Stimulated activated CD4-positive, alpha-beta T cell treated with anti-CD3 and anti-CD28 coated beads, Interleukin-2, amount 100 ng/mL, for 48 hours (primary cell): ENCODE measurements at places on chromosomes 7 and 10.

DNA sequence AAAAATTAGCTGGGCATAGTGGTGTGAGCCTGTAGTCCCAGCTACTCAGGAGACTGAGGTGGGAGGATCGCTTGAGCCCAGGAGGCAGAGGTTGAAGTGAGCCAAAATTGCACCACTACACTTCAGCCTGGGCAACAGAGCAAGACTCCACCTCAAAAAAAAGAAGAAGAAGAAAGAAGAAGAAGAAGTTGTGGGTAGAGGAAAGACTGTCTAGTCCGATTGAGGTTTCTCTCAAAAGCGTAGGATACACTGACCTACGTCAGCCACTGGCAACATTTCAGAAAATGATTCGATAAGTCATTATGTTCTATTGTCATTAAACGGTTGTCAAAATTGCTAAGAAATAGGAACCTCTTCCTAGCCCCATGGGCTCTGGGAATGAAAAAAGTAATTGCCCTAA, 22.3 kb upstream of the RHBDD2 start:
- no peak for DNase-seq

DNA sequence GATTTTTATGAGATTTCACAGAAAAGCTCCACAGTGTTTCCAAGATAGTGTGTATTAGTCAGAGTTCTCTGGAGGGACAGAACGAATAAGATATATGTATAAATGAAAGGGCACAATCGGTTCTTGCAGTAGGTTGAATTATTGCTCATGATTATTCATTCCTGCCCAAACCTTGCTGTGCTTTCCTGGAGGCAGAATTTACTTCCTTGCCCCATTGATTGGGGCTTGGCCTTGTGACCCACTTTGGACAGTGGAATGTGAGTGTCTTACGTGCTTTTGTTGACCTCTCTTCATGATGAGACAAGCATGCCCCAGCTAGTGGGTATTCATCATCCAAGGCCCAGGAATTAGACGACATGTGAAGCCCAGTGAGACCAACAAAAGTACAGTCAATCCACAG, 53.0 kb upstream of the ABCB5 start:
- no peak for DNase-seq

DNA sequence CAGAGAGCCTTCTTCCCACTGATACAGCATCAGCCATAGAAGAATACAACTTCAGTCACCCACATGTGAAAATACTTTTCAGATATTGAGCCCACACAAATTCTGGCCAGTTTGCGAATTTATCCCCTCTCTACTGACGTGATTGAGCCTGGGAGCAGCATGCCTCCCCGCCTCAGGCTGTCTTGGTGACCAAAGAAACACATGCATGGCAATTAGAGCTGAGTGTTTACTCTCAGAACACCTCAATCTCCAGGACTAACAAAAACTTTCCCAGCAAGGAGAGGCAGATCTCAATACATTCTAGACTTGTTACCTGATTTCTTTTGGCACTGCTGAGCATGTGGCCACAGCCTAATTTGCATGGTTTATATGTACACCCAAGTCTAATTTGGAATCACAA, 122.5 kb downstream of the TMEM26 start:
- no peak for DNase-seq

DNA sequence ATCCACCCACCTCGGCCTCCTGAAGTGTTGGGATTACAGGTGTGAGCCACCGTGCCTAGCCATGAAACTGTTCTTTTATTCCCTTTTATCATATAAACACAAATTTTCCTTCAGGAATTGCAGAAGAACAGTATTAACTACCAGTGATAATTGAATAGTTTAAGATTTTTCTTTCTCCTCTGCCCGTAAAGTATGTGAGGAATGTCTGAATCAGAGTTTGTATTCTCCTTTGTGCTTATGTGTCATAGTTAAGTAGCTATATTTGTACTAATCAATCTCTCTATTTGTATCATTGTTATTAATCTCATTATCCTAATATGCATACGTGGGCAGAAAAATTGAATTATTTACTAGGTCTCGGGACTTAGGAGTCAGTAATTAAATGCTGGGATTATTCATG, 83.6 kb downstream of the ZNF277 start:
- DNase-seq: no peak

GRCh38 chr10:110870823-110871297, 868 bp upstream of the PDCD4 start:
- no peak for DNase-seq

- peak; percentile 5 for DNase-seq
Measured at GRCh38 chr7:135710417-135711138, 17.4 kb downstream of the SLC13A4 start.

GRCh38 chr10:133097961-133098360, 10.2 kb downstream of the ADGRA1 start:
- DNase-seq: no peak

GRCh38 chr10:110137142-110137545, 70.3 kb upstream of the MXI1 start:
- DNase-seq: no peak

DNA sequence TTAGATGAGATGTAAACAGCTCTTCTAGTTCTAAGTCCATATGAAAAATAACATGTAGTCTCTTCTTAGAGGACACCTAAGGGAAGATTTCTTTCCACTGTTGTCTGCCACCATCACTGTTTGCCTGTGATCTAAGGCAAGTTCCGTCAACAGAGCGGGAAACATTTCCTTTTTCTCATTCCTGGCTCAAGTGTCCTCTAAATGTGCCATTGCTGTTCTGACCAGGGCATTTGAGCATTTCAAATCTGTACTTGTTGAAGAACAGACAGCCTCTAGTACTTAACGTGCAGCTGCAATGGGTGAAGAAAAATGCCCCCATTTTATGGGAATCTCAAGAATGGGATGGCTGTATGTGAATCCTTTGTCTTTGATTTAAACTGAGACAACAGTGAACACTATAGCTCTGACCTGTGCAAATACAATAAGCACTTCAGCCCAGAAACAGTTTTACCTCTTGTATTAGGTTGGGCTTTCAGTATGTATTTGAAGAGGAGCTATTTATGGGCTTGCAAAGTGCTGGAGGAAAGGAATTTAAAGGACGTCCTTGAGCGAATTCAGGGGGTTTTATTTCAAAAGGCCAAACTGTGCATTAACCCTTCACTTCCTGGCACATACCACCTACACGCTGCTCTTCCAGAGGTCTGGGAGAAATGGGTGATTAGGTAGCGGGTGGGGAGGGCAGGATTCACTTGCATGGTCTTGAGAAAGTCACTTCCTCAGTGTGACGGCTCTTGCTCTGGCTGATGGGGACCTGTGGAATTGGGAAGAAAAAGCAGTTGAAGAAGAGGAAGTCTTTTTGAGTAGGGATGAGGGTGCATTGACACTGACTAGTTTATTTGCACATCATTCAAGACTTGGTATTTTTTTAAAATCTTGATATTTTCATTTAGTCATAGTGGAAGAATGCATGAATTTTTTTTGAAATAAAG, 66.1 kb downstream of the THNSL1 start:
- DNase-seq: no peak

- DNase-seq: no peak
Measured at GRCh38 chr10:14945108-14945507, 8.8 kb downstream of the DCLRE1C start.

GRCh38 chr10:78377356-78377755, 343.7 kb downstream of the RPS24 start:
- no peak for DNase-seq

- no peak for DNase-seq
Measured at GRCh38 chr7:7766671-7767070, 48.3 kb upstream of the RPA3 start.

- no peak for DNase-seq
Measured at GRCh38 chr10:16856567-16856966, 39.3 kb upstream of the RSU1 start.

- DNase-seq: no peak
Measured at GRCh38 chr7:16080131-16080530, 341.2 kb downstream of the CRPPA start.

GRCh38 chr7:22569586-22570321, 69.8 kb upstream of the STEAP1B start:
- no peak for DNase-seq

- no peak for DNase-seq
Measured at GRCh38 chr10:614790-615582, 74.5 kb downstream of the DIP2C start.

DNA sequence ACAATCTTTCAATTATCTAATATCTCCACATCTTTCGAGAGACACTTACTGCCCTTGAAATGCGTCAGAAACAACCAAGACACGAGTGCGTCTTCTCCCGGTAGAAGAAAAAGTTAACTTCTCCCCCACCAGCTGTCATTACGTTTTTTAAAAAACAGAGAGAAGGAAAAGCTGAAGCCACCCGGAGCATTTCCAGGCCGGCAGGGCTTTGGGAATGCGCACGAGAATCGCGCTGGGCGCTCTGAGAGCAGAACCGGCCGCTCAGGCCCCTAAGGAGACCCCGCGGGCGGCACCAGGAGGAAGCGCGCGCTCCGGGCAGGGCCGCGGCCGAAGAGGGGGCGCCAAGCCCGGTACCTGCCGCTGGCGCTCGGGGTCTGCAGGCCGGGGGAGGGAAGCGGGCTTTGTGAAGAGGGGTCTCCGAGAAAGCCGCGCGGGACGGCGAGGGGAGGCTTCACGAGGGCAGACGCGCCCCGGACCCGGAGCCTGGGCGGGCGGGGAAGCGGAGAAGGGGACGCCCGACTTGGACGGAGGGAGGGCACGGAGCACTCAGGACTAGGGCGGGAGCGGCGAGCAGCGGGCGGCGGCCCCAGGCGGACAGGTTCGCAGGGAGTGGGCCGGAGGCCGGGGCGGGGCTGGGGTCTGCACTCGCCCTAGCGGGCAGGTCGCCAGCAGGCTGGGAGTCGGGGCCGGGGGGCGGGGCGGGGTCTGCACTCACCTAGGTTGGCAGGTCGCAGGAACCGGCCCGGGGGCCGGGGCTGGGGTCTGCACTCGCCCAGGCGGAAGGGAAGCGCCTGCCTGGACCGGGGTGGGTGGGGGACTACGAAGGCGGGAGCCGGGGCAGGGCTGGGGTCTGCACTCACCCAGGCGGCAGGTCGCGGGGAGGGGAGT, 932 bp downstream of the ESYT2 start:
- DNase-seq: no peak

DNA sequence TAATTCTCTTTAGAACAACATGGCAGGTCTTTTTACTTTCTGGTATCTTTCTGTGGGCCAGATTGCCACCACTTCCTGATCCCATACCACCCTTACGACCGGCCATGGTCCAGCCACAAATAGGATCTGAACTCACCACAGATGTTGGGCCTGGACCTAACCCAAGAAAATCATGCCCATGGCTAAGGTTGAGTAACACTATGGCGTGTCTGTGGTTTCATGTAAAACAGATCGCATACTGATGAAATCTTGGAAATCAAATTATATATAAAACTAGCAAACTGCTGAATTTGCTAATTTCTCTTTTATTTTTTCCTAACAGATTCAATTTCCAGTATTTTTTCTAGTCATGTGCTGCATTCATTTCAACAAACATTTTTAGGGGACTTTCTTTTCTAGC, 77.2 kb downstream of the CH25H start:
- no peak for DNase-seq
